PC-3 (cell line): ENCODE measurements at places on chromosomes 3 and 15. TPM values are rescaled to one million over a fixed set of nuclear protein-coding genes. Genes with fewer than 3 reads are reported as not detected.
A peak's percentile ranks its signal among the peaks of the same experiment; 100 is the strongest.

The RGMA gene
- total RNA-seq = 1.3 and 2.5 TPM in 2 replicates

The RASL12 gene
- not detected in 2 replicates for total RNA-seq

The GP5 gene
- not detected in 2 replicates for total RNA-seq

The ATP13A5 gene
- total RNA-seq = not detected in 2 replicates

The C2CD4B gene
- not detected in 2 replicates for total RNA-seq

The TM4SF4 gene
- 0.23 and 0.40 TPM in 2 replicates for total RNA-seq

GRCh38 chr3:14801031-14801430, 17.7 kb upstream of the FGD5 start:
- no peak overlapping the region for H3K4me3 ChIP-seq
- no peak overlapping the region for H3K27ac ChIP-seq
- DNase-seq = no peak
- peaks cover 51% of the 10 kb centered on the region for H3K27me3 ChIP-seq
- peaks cover 7% of the 10 kb centered on the region; the same call in 1 of the 2 replicates for H3K4me1 ChIP-seq
- H3K36me3 ChIP-seq = no peaks in the 10 kb centered on the region

DNA sequence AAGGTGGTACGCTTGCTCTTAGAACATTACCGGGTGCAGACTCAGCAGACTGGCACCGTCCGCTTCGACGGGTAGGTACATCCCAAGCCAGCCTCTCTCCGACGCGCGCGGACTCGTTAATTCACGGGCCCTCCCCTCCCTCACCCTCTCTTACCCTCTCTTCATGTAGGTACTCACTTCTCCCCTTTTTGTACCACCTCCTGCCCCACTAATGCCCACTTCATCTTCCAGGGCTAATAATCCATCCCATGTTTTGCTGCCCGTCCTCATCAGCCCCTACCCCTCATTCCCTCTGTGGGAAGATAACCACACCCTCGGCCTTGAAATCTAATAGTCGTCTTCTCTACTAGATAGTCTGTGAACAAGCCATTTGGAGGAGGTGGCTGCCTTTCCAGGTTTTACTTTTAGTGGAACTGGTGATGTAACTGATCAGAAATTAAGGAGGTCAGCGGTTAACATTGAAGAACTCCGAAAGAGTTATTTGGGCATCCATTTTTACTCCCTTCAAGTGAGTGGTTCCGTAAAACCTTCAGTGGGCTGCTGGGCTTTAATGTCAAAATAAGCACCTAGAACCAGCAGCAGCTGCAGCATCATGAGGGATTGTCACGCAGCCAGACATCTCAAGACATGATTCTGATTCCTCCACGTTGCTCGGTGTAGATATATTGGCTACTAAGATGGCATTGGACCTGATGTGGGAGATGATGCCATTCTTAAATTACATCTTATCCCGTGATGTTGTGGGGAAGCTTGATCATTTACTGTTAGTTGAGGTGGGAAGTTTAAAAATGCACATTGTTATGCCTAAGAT, 1.3 kb downstream of the FEM1B start:
- DNase-seq = peak; percentile 32
- H3K27me3 ChIP-seq = no peaks in the 10 kb centered on the region
- peak overlapping the region; percentile 95 for H3K27ac ChIP-seq
- H3K4me1 ChIP-seq = peaks cover 54% of the 10 kb centered on the region
- H3K4me3 ChIP-seq = peak overlapping the region; percentile 89

- no peak for DNase-seq
- H3K27me3 ChIP-seq = no peaks in the 10 kb centered on the region
- no peaks in the 10 kb centered on the region for H3K36me3 ChIP-seq
- H3K4me1 ChIP-seq = peaks cover 27% of the 10 kb centered on the region
Observed at GRCh38 chr15:88655800-88656488, 17.1 kb downstream of the ISG20 start.

- H3K27ac ChIP-seq = no peak overlapping the region
- no peaks in the 10 kb centered on the region; the same call in 1 of the 2 replicates for H3K36me3 ChIP-seq
- no peak overlapping the region for H3K4me3 ChIP-seq
- no peaks in the 10 kb centered on the region for H3K27me3 ChIP-seq
- DNase-seq = no peak
Observed at GRCh38 chr3:66239513-66240123, 18.8 kb downstream of the SLC25A26 start.

- peaks cover 15% of the 10 kb centered on the region for H3K4me1 ChIP-seq
- no peak overlapping the region for H3K27ac ChIP-seq
- no peak overlapping the region for H3K4me3 ChIP-seq
- H3K36me3 ChIP-seq = no peaks in the 10 kb centered on the region
- DNase-seq = no peak
Observed at GRCh38 chr15:64001148-64001547, 45.1 kb downstream of the DAPK2 start.

DNA sequence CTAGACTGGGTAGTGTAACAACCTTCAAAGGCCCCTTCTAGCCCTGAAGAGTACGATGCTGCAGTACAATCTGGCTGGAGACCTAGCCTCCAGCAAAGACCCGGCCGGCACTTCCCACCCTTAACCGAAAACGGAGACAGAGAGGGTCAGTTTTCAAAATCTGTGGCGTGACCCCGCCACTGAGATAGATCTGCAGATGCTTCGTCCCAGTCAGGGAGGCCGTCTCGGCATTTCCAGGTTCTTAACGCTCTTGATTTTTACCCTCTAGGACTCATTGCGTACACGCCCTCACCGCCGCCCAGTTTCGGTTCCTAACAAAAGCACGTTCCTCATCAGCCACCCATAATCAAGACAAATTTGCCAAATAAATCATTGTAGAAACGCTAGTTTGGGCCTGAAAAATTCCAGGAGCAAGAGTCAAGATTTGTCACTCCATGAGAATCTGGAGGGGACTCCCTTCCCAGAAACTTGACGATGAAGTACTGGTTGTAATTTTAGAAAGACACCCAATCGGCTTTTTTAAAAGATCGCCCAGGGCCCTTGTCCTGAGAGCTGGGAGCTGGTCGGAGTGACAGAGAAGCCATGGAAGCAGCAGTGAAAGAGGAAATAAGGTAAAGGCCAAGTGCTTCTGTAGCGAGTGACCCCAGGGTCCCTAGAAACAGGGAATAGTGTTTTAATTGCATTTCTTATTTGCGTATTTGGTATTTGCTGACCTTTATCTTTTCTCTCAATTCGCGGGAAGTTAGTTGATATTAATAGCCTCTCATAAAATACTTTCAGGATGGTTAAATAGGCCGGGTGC, 868 bp upstream of the TMEM87A start:
- H3K4me1 ChIP-seq = peaks cover 41% of the 10 kb centered on the region
- peak overlapping the region; percentile 77 for H3K4me3 ChIP-seq
- H3K27ac ChIP-seq = peak overlapping the region; percentile 94
- 0 out of 2 replicates have a peak, but pooled peaks cover 1% of the 10 kb centered on the region for H3K36me3 ChIP-seq
- peak; percentile 51 for DNase-seq

GRCh38 chr3:125110016-125110875, 54.4 kb upstream of the HEG1 start:
- DNase-seq = peak; percentile 87
- peak overlapping the region; percentile 51 for H3K27ac ChIP-seq
- peaks cover 34% of the 10 kb centered on the region for H3K4me1 ChIP-seq
- H3K36me3 ChIP-seq = no peaks in the 10 kb centered on the region
- no peaks in the 10 kb centered on the region for H3K27me3 ChIP-seq

GRCh38 chr3:105979961-105980360, 111.1 kb upstream of the CBLB start:
- no peaks in the 10 kb centered on the region for H3K4me1 ChIP-seq
- H3K27ac ChIP-seq = no peak overlapping the region
- no peaks in the 10 kb centered on the region for H3K27me3 ChIP-seq

- H3K36me3 ChIP-seq = peaks cover 21% of the 10 kb centered on the region; the same call in 1 of the 2 replicates
- no peaks in the 10 kb centered on the region for H3K27me3 ChIP-seq
- no peak for DNase-seq
- H3K27ac ChIP-seq = no peak overlapping the region
- H3K4me3 ChIP-seq = no peak overlapping the region
Observed at GRCh38 chr3:33050071-33050653, 46.8 kb downstream of the GLB1 start.

GRCh38 chr3:99863588-99863987, 45.9 kb downstream of the CMSS1 start:
- H3K4me3 ChIP-seq = no peak overlapping the region
- H3K4me1 ChIP-seq = peaks cover 68% of the 10 kb centered on the region
- no peaks in the 10 kb centered on the region for H3K27me3 ChIP-seq
- DNase-seq = no peak
- no peak overlapping the region for H3K27ac ChIP-seq

- H3K27me3 ChIP-seq = no peaks in the 10 kb centered on the region
- 0 out of 2 replicates have a peak overlapping the region, but pooled peaks have one; percentile 16 for H3K4me3 ChIP-seq
- DNase-seq = peak; percentile 94
- H3K4me1 ChIP-seq = peaks cover 31% of the 10 kb centered on the region
- H3K36me3 ChIP-seq = peaks cover 3% of the 10 kb centered on the region; the same call in 1 of the 2 replicates
- H3K27ac ChIP-seq = peak overlapping the region; percentile 63
Observed at GRCh38 chr15:99708563-99708962, 24.7 kb downstream of the LYSMD4 start.

DNA sequence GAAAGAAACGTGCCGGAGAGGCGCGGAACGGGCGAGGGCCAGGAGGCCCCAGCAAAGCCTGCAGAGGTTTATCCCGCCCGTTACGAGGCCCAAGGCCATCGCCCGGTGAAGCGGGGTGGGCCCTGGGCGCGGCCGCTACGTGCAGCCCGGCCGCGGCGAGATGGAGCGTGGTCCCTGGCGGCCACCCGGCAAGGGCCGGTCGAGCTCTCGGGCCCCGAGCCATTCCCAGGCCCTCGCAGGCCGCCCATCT, 1.1 kb downstream of the PKM start:
- peak overlapping the region; percentile 93 for H3K4me3 ChIP-seq
- H3K4me1 ChIP-seq = peaks cover 25% of the 10 kb centered on the region
- H3K36me3 ChIP-seq = peaks cover 19% of the 10 kb centered on the region
- no peak for DNase-seq

- no peaks in the 10 kb centered on the region for H3K27me3 ChIP-seq
- no peaks in the 10 kb centered on the region for H3K36me3 ChIP-seq
- no peak overlapping the region for H3K27ac ChIP-seq
- no peak overlapping the region for H3K4me3 ChIP-seq
- H3K4me1 ChIP-seq = peaks cover 14% of the 10 kb centered on the region
Observed at GRCh38 chr15:38864122-38864521, 299.5 kb upstream of the RASGRP1 start.

GRCh38 chr15:37625576-37625975, 308.9 kb upstream of the TMCO5A start:
- H3K27me3 ChIP-seq = peaks cover 33% of the 10 kb centered on the region
- no peak overlapping the region for H3K27ac ChIP-seq
- H3K4me3 ChIP-seq = no peak overlapping the region
- no peaks in the 10 kb centered on the region for H3K36me3 ChIP-seq
- DNase-seq = no peak
